NCI-H748 treated with DMSO at 0.1 percent for 48 hours (cell line): ENCODE measurements at places on chromosomes 2 and 18.

GRCh38 chr2:176292608-176293007, 23.4 kb downstream of the MTX2 start:
- DNase-seq = no peak

GRCh38 chr18:73150199-73150598, 282.4 kb upstream of the NETO1 start:
- DNase-seq = no peak

DNA sequence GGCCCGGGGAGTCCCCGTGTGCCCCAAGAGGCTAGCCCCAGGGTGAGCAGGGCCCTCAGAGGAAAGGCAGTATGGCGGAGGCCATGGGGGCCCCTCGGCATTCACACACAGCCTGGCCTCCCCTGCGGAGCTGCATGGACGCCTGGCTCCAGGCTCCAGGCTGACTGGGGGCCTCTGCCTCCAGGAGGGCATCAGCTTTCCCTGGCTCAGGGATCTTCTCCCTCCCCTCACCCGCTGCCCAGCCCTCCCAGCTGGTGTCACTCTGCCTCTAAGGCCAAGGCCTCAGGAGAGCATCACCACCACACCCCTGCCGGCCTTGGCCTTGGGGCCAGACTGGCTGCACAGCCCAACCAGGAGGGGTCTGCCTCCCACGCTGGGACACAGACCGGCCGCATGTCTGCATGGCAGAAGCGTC, 16.9 kb upstream of the FAHD2A start:
- no peak for DNase-seq

GRCh38 chr18:60894254-60894945, 438.8 kb upstream of the CDH20 start:
- no peak for DNase-seq

GRCh38 chr2:44821500-44821899, 120.0 kb upstream of the SIX3 start:
- DNase-seq = no peak

GRCh38 chr2:102033031-102033749, 41.4 kb downstream of the IL1R2 start:
- DNase-seq = no peak

GRCh38 chr2:201925056-201925455, 108.6 kb upstream of the FZD7 start:
- no peak for DNase-seq

- DNase-seq = no peak
These were observed 65.6 kb downstream of the ZFP36L2 start for GRCh38 chr2:43160778-43161177.

GRCh38 chr2:11131166-11131920, 23.9 kb upstream of the SLC66A3 start:
- no peak for DNase-seq

- no peak for DNase-seq
These were observed 15.0 kb downstream of the APLF start for GRCh38 chr2:68482296-68482820.

GRCh38 chr2:65300134-65300760, 72.6 kb downstream of the ACTR2 start:
- DNase-seq = no peak
